ENCODE measurements at places on chromosomes 16 and 17.

GRCh38 chr16:29877266-29877961 is 14.4 kb upstream of the CDIPT start:
- no peak for DNase-seq

GRCh38 chr16:48597563-48598387 is 12.2 kb downstream of the N4BP1 start:
- no peak for DNase-seq

DNA sequence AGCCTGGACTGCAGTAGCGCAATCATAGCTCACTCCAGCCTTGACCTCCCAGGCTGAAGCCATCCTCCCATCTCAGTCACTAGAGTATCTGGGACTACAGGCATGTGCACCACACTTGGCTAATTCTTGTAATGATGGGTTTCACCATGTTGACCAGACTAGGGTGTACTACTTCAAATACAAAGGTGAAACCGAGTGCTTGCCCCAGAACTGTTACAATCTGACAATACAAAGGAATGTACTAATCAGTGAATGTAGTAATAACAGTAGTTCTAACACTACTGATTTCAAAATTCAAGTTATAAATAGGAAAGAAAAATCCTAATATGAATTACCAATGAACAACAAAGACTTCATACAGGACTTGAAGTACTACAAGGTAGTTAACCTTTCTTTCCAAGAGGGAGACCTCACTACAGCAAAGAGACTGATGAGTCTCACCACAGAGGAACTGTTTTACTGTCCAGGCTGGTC is 24.4 kb downstream of the CRK start:
- no peak for DNase-seq

DNA sequence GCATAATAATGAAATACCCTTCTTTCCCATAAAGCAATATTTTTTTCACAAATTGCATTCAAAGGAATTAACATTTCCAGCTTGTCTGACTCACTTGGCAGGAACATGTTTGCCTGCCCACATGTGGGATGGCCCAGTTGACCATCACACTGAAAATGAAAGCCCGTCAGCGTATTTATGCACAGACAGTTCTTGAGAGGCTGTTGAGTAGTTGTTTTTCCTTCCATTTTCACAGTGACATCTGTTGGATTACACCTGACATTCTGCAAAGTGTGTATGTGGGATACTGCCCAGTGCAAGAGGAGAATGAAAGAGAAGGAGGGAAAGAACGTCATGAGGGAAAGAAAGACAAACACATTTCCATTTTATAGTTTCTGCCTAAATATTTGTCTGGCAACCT is 29.7 kb downstream of the HS3ST4 start:
- DNase-seq, result no peak

DNA sequence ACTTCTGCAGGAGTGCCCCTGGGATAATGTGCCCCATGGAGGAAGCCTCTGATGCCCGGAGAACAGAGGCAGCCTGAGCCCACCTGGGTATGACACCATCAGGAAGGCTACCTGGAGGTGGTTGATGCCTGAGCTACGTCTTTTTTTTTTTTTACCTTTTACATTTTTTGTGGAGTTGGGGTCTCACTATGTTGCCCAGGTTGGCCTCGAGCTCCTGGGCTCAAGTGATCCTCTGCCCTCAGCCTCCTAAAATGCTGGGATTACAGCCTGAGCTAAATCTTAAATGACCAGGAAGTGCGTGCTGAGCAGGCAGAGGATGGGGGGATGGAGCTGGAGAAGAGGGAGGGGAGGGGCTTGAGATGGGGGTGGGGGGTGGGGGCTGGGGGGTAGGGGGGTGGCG is 32.7 kb downstream of the ABCC6 start:
- no peak for DNase-seq

GRCh38 chr17:48754500-48755261 is 26.1 kb upstream of the HOXB13 start:
- no peak for DNase-seq

GRCh38 chr16:87351320-87351698 is 32.3 kb downstream of the FBXO31 start:
- DNase-seq, result no peak

DNA sequence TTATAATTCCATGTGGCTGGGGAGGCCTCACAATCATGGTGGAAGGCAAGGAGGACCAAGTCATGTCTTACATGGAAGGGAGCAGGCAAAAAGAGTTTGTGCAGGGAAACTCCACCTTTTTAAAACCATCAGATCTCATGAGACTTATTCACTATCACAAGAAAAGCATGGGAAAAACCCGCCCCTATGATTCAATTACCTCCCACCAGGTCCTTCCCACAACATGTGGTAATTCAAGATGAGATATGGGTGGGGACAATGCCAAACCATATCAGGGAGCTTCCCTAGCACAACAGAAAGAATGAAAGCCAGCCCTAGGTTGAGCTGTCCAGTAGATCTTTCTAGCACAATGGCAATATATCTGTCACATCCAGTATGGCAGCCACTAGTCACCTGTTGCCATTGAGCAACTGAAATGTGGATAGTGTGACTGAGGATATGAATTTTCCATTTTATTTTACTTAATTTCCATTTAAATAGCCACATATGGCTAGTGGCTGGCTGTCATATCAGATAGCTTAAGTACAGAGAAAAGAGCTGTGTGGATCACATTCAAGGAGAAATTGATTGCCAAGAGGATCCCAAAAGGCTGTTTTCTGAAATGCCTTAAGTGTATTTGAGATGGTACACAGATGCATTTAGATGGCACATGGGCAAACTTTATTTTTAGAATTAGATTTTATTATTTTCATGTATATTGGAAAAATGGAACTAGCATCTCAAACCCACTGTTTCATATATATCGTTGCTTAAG is 273.0 kb downstream of the GRIN2A start:
- no peak for DNase-seq

- no peak for DNase-seq
Observed at GRCh38 chr17:69175262-69175624, 33.5 kb upstream of the ABCA6 start.

- DNase-seq, result no peak
Observed at GRCh38 chr16:11470676-11471415, 115.9 kb downstream of the LITAF start.

DNA sequence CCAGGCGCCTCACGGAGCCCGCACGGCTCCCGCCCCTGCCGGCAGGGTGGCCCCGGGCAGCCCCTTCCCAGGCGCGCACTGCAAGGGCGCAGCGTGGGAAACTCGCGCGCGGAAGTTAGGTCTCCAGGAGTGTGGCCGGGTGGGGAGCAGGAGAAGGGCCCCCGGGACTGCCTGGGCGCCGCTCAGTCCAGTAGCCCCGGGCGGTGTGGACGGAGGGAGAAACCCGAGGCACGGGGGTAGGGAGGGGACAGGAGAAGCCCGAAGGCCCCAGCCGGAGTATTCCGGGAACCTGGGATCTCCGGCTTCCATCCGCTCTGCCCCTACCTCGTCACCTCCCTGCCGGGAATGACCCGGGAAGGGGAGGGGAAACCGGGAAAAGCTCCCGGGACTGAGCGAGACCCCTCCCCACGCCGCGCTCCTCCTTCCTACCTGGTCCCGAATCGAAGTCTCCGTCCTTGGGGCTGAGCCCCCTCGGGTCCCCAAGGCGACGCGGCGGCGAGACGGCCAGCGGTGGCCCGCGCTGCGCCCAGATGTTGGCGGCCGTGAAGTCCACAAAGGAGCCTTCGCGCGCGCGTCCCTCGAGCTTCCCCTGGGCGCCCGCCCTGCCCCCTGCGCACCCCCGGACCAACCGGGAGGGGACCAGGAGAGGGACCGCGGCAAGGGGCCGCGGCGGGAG is 418 bp downstream of the SOCS3 start:
- no peak for DNase-seq

DNA sequence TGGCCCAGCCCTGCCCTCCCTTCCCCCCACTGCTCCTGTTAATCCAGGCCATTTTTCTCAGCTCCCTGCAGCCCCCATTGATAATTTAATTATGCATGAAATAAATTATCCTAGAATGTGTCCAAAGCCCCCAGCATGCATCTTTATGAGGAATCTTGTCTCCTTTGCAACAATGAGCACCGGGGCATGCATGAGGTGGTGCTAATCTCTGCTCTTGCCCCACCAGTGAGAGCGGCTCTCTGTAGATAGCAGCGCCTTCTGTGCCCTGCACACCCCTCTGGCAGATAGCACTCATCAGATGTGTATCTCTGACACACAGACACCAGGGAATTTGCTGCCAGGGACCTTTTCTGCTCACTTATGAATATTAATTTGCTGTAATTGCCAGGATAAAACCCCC is 140.2 kb upstream of the CDC42EP4 start:
- DNase-seq, result no peak

DNA sequence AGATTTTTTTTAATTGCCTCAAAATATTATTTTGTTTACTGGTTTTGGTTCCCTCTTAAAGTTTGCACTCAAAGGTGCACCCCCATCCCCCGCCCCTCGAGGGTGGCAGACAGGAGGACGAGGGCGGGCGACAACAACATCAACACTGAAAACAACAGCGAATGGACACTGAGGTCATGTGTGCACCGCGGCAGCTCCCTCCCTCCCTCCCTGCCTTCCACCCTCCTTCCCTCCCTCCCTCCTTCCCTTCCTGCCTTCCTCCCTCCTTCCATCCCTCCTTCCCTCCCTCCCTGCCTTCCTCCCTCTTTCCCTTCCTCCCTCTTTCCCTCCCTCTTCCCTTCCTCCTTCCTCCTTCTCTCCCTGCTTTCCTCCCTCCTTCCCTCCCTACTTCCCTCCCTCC is 1.5 kb upstream of the OSGIN1 start:
- no peak for DNase-seq

DNA sequence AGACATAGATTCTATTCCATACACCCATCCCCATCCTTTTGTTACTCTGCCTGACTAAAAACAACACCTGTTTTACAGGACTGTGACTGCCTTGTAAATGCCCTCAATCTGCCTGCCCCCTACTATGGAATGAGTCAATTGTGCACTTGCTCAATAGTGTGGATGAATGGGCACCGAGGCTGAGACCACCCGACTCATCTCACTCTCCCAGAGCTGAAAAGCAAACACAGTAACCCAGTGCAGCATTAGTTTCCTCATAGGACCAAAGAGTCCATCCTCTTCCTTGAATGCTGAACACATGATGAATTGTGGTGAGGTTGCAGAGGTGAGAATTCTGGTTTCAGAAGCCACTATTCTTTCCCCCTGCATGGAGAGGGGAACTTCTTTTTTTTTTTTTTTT is 233.7 kb downstream of the ZFHX3 start:
- no peak for DNase-seq

DNA sequence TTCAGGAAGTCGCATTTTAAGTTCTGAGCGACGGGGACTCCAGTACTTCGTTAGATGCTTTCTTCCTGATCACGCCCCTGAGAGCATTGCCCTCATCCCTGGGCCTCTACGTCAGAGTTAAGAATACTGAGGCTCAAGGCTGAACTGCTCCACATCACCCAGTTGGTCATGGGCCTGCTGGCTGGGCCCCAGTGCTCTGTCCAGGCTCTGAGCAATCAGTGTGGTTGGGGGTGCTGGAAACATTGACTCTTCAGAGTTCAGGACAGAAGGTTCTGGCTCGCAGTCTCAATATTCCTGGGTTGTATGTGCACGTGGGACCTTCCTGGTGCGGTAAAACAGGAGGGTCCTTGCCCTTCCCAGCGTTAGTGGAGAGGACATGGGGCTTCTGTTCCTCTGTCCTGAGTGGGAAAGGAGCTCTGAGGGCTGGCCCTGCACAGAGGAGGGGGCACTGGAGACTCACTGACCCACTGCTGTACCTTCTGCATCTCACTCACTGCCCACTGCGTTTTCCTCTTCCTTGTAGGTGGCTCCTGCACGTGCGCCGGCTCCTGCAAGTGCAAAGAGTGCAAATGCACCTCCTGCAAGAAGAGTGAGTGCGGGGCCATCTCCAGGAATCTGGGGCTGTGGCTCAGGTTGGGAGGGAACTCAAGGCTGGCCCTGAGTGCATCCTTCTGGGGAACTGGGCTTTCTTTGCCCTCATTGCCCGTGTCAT is 518 bp downstream of the MT1E start:
- no peak for DNase-seq

- no peak for DNase-seq
Observed at GRCh38 chr17:68603027-68603426, 1.9 kb upstream of the FAM20A start.

GRCh38 chr17:61149862-61150362 is 249.7 kb upstream of the TBX2 start:
- DNase-seq, result no peak

- DNase-seq, result no peak
Observed at GRCh38 chr17:51147650-51148049, 5.7 kb upstream of the NME1 start.

DNA sequence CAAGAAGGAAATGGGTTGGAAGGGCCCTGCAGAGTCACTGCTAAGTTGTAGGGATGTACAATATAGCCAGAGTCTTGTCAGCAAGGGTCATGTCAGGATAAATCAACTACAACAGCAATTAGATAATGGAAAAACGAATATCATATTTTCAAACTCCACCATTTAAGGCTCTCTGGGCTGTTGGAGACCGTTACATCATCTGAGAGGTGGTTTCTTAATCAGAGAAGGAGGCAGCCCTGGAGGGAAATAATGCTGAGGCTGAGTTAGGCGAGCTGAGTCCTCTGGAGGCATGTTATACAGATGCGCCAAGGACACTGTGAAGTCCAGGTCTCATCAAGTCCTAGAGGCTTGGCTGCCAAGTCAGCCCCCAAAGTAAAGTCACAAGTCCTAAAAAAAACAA is 30.3 kb downstream of the LYRM9 start:
- no peak for DNase-seq

DNA sequence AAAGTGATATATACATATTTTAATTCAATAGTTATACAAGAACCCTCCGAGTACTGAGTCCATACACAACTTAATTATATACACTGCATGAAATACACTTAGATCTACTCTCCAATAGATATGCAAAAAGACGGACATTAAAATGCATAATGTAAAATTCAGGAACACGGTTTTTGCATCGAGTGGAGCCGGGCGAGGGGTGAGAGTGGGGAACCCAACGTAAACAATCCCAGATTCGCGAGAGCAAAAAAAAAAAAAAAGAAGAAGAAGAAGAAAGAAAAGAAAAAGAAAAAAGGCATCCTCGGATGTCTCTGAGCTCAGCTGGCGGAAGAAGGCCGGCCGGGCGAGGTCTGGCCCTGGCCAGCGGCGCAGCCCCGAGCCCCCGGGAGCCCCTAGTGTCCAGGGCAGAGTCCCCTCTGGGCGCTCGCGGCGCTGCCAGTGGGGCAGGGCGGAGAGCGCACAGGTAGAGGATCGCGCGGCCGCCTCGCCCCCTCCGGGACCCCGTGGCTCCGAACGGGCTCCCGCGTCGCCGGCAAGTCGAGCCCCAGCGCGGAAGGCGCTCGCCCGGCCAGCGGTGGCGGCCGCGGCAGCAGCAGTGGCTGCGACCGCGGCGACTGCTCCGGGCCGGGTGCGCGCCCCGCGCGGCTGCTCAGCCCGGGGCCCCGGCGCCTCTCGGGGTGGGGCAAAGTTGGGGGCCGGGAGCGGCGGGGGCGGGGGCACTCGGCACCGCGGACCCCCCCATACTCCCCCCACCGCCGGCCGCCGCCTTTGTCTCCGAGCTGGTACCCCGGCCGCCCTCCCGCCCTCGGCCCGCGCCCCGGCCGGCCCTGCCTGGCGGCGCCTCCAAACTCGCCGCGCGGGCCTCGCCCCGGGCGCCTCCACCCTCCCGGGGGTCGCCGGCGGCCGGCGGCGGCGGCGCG is 9.6 kb upstream of the ZFHX3 start:
- DNase-seq, result no peak

Data from vagina (tissue), 2 donors.